Liver (tissue), 10 donors: ENCODE measurements at places on chromosomes 1 and 21.

DNA sequence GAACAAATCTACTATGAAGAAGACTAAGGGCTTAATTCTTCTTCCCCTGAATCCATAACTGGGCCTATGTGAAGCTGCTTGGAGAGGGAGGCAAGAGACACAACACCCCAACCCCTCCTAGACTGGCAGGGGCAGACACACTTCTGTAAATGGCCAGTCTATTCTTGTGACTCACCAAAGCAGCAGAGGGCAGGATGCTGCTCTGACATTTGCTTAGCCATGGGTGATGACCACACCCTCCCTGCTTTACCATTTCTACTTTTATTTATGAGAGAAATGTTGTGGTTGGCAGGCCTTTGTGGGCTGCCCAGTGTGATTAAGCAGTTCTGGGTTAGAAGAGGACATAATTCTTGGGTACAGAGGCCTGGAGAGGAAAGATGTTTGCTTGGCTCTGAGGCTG, 189.8 kb upstream of the DPYD start:
- no peak for DNase-seq

DNA sequence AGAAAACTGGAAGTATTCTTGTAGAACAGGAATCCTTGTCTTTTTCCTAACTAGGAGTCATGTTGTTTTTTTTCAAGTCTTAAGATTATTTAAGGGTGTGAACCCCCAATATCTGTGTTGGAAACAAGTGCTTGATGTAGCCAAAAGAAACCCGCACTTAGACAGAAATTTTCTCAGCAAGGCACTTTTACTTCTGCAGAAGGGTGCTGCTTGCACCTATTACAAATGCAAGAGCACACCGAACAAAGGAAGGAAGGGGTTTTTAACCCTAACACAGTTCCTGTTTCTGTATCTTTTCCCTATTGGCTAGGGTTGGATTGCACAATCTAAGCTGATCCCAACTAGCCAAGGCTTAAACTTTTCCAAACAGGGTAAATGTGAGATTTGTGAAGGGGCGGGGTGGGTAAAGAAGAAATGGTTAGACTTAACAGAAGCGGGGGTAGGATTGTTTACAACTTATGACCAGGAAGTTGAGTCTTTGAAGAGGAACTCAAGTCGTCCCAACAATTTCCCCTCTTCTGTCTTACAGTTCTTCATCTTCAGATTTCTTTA, 75.1 kb downstream of the ZFYVE9 start:
- no peak for DNase-seq

DNA sequence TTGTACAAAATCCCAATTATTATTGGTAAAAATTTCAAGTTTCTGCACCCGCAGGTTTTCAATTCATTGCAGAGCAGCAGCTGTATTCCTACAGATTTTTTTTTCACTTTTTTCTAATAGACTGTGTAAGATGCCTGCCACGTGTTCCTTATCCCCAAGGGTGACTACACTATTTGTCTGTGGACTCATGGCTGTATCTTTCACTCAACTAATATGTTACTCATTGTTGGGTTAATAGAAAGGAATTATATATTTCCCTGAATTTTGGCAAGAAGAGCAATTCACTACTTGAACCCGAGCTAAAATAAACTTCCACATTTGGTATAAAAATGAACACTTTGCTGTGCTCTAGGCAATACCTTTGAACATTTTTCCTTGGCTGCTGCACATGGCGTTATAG, 158.7 kb downstream of the NCAM2 start:
- DNase-seq = no peak

DNA sequence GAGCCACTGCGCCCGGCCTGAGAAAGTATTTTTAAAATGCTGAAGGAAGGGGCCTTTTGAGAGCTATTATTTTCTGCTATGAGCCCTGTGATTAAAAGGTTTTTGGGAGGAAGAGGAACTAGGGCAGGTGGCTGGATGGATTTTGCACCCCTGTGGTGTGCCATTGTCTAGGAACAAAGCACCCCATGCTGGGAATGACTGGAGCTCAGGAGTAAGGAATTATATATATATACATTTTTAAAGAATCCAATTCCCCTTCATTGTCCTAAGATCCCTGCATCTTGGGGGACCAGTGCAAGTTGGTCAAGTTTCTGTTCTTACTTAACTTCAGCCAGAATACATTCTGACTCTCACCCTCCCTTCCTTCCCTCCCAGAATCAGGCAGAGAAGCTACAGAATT, 91.6 kb downstream of the ZNF648 start:
- no peak for DNase-seq

GRCh38 chr21:45131537-45131999, 57.2 kb downstream of the ADARB1 start:
- no peak for DNase-seq

DNA sequence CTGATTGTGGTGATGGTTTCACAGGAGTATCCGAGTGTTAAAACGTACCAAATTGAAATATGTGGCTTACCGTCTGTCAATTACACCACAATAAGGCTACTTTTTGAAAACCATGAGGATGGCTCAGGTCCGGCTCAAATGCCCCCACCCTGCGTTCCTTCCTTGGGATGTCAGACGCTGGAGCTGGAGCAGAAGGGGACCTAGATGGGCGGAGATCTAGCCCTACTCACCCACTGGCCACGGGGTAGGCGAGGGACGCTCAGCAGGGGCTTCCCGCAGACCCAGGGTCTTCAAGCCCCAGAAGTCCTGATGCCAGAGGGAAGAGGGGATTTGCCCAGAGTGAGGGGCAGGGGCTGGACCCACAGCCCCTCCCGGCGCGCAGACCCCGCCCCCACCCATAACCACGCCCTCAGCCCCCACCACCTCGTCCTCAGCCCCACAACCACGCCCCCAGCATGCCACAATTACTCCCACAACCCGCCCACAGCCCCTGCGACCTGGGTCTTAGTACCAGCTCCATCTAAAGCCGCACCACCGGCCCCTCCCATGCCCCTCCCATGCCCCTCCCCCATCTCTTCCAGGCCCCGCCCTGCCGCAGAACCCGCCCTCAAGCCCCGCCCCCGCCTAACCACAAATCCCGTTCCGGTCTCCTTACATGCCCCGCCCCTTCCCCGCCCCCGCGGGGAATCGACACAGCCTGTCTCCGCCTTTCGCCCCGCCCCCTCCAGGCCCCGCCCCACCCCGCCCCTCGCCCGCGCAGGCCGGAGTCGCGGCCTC, at the start of gene LRRC3:
Gene LRRC3 (plus strand): TSS at position 764 of the 777 bp plus-strand sequence. CDS start 1,135 bp downstream, outside the sequence.
- peak; percentile 86 for DNase-seq

GRCh38 chr1:53577761-53578100, 118.5 kb downstream of the DMRTB1 start:
- no peak for DNase-seq

- no peak for DNase-seq
These were observed 692 bp downstream of the SORT1 start for GRCh38 chr1:109396871-109397580.

DNA sequence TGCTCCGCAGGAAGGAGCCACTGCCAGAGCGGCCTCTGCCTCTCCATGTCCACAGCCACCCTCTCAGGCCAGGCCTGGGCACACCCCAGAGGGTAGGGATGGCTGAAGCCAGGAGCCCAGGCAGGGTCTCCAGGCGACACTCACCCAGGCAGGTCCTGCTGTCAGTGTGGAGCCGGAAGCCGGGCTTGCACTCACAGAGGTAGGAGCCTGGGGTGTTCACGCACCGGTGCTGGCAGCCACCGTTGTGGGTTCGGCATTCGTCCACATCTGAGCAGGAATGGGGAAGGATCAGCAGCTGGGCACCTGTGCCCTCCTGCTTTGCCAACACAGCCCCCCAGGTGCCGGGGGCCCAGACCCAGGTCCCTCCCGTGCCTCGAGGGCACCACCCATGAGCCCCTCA, 69.5 kb downstream of the ARHGEF16 start:
- DNase-seq = no peak

GRCh38 chr1:78223417-78224215, 177.8 kb downstream of the GIPC2 start:
- DNase-seq = no peak

- no peak for DNase-seq
These were observed 145.9 kb upstream of the ATP1B1 start for GRCh38 chr1:168960595-168960994.

- no peak for DNase-seq
These were observed 89.5 kb upstream of the RUNX3 start for GRCh38 chr1:25019337-25020172.

DNA sequence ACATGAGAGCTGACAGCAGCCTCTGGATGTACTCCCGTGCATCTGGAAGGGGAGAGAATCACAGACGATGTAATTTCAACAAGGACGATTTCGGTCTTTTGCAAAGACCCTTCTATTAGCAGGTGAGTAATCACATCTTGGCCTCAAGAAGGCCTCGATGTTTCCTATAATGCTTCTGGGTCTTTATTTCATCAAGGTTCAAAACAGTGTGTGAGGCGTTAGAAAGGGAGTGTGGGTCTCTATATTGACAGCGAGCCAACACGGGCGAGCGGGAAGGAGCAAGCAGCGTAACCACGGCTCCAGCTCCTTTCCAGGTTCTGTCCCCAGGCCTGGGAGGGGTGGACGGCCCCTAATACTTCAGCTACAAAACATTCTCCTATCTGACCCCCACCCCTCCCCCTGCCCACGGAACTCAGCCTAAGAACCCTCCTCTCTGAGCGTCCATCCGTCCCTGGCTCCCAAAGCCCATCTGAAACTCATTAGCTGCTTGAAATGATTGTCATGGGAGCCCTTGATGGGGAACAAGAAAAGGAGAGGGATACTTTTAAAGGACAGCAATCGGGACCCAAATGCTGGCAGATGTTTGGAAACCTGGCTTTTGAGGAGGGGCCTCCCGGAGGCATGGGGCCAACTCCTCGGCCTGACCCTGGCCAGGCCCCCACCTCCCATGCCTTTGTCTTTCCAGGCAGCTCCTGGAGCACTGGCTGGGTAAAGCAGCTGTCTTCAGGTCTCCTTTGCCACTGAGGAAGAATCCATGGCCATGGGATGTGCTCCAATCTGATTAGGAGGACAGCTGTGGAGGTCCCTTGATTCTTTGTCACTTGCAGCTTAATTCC, 250.8 kb downstream of the FOXD2 start:
- no peak for DNase-seq

DNA sequence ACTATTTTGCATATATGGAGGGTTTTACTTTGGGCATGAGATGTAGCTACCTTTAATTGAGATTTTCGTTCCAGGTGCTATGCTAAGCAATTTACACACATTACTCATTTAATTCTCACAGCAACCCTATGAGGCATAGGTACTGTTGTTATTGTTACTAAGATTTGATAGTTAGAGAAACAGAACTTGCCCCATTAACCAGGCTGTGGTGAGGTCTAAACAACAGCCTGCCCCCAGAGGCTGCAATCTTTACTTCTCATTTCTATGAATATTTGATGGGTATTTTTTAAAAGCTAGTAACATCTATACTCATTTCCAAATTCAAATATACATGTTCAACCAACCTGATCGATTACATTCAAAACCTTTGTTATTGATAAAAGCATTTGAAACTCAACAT, 155.6 kb downstream of the GALNT2 start:
- DNase-seq = no peak

- no peak for DNase-seq
These were observed 32.4 kb downstream of the PRMT2 start for GRCh38 chr21:46667741-46668380.

- DNase-seq = peak; percentile 27
These were observed 14.4 kb downstream of the SLC5A9 start for GRCh38 chr1:48236716-48237470.

DNA sequence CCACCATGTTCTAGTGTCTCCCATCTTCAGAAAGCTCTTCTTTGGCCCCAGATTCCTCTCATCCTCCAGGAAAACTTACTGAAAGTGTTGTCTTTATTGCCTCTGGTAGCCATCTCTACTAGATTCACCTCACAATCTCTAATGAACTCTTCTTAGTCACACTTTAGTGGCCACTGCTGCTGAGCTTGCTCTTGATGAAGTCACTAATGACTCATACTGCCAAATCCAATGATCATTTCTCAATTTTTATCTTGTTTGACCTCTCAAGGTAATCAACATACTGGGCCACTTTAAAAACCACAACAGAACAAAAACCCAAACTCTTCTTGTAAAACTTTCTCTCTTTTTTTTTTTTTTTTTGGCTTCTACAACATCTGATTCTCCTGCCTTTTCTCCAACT, 196.4 kb downstream of the LHX8 start:
- no peak for DNase-seq

DNA sequence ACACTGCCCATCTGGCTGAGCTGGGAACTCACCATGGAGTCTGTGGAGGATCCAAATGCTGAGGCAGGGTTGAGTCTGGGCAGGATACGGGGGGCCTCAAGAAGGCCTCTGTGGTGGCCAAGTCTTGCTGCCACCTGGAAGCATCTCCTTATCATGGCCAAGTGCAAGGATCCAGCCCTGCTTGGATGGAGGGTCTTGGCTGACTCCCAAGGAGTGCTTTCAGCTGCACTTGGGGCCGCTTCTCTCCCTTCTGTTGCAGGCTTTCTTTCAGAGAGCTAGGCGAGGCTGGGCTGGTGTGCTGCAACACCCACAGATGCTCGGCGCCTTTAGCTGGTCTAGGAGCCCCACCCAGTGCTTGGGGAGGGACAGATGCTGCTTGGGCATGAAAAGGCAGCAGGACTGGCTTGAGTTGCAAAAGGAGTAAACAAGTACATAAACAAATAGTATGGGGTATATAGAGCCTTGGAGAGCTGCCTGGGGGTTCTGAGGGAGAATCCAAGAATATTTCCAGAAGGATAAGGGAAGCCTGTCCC, at the start of gene THEM5:
Gene THEM5 (minus strand): TSS at position 302 of the 533 bp plus-strand sequence. CDS start 147 bp downstream, at position 155.
- no peak for DNase-seq

GRCh38 chr21:15671188-15671587, 58.6 kb upstream of the USP25 start:
- DNase-seq = no peak

GRCh38 chr1:14954210-14954609, 199.3 kb upstream of the TMEM51 start:
- DNase-seq = no peak

DNA sequence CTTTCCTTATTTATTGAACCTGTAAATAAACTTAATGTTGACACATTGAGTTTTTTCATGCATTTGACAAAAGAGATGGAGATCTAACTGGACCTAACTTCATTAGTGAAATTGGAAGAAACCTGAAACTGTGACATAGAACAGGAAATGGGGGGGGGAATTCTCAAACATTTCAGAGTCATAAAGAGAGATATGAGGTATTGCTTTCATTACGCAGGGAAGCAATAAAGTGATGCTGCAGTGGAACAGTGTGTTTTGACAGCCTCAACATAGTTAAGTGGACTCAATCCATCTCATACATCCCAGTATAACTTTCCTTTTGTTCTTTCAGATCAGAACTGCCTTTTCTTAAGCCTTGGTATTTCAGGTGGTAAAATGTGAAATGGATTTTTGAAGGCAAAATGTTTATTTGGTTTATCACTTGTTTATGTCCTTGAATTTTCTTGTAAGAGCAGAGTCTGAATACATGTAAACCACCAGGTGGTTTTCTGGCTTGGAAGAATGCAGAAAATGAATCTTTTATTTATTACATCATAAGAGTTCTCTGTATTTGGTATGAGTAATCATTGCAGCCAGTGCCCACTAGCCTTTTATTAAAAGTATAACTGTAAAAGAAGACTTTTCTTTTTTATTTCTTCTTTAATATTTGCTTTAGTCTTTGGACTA, 132.5 kb downstream of the ZNF326 start:
- DNase-seq = no peak

DNA sequence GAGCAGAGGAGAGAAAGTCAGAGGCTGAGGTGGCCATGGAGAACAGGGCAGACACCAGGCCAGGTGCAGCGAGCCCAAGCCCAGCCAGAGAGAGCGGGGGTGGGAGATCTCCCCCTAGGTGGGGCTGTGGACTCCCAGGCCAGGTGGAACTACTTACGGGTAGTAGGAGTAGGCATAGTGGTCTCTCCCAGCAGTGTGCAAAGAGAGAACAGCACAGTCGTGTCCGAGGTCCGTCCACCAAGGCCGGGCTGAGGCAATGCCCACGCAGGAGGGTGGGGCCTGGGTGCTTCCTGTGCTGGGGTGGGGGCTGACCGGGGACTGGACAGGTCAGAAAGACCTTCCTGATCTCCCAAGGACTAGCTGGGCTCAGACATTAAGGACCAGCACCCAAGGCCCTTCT, 263.7 kb downstream of the PTPRU start:
- DNase-seq = peak; percentile 17
